ENCODE measurements at places on chromosomes 5 and 9.

DNA sequence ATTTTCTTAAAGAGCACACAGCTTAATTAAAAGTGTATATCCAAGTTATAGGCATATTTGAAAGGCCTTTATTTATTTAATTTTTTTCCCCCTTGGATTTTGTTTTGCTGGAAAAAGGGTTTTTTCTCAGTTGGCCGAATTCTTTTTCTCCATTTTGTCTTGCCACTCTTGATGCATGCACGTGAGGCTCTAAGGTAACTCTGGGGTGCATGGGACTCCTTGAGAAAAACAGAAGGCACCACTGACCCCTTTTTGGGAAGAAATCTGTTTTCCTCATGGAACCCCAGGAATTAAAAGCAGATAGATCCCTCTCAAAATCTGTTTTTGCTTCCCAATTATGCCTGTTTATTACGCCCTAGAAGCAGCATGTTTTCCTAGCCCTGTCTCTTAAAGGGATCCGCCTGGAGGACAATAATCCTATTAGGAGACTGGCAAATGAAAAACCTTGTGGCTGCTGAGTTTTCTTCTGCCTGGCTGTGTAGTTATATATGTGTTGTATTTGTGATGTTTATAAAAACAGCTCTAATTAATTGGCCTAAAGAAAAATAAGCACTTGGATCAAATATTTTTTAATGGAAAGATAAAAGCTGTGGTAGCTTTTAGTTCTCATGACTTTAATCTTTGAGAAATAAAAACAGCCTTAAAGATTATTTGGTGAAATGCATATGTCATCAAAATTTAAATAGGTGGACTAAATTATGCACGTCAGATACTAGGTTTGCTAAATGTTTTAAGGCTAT is 435.1 kb upstream of the CDH9 start:
- no peak for DNase-seq

DNA sequence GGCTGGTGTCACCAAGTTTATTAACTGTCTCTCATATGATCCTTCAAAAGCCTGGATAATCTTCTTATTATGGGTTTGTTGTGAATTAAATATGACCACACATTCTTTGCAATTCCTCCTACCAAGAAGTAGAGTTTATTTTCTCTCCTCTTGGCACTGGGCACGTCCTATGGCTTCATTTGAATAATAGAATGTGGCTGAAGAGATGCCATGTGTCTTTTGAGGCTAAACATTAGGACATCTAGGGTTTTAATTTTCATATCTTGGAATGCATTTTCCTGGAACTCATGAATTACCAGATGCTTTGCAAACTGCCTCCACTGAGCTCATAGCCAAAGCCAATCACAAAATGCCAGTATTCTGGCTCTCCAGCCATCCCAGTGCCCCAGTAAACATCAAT is 19.9 kb upstream of the SCGB3A2 start:
- no peak for DNase-seq

DNA sequence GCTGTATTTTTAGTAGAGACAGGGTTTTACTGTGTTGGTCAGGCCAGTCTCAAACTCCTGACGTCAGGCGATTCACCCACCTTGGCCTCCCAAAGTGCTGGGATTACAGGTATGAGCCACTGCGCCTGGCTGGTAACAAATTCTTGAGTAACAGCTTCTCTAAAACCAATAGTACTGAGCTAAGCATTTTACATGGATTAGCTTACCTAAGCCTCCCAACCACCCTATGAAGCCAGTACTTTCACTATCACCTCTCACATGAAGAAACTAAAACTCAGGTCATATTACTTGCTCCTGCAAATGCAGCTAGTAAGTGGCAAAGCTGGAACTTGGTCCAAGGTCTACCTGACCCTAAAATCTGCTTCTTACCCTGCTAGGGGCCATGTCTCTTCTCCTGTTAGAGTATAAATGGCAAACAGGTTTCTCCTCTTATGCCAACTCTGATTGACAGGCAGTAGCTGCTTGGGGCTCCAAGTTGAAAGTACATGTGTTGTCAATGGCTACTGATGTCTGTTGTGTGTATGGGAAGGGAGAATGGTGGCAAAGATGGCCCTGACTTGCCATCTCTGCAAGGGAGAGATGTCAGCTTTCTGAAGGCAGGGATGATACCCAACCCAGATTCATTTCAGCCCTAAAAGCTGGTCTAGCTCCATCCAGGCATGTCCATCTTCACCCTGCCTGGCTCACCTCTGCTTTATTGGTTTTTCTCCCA is 4.0 kb downstream of the PHF19 start:
- no peak for DNase-seq

DNA sequence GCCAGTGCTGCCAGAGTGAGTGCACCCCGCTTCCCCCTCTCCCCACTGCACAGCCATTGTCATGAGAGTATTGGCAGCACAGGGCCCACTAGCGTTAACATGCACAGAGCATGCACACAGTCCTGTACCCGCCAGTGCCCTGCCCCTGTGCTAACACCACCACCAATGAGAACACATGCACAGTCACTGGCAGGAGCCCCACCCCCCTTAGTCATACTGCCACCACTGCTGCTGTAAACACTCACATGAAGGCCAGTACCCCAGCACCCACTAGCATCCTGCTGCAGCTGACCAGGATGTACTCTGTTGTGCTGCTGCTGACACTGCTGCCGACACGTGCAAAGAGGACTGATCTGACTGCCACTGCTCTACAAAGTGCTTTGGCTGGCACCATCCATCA is 19.5 kb upstream of the RANBP6 start:
- DNase-seq, result no peak

DNA sequence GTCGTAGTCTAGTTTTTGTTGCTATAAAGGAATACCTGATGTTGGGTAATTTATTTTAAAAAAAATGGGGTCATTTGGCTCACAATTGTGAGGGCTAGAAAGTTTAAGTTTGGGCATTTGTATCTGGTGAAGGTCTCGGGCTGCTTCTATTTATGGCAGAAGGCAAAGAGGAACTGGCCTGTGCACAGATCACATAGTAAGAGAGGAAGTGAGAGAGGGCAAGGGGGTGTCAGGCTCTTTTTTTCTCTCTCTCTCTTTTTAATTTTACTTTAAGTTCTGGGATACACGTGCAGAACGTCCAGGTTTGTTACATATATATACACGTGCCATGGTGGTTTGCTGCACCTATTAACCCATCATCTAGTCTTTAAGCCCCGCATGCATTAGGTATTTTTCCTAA is 453.3 kb downstream of the DIRAS2 start:
- peak; percentile 48 for DNase-seq

- no peak for DNase-seq
Measured at GRCh38 chr9:120918931-120919842, 7.4 kb downstream of the TRAF1 start.

DNA sequence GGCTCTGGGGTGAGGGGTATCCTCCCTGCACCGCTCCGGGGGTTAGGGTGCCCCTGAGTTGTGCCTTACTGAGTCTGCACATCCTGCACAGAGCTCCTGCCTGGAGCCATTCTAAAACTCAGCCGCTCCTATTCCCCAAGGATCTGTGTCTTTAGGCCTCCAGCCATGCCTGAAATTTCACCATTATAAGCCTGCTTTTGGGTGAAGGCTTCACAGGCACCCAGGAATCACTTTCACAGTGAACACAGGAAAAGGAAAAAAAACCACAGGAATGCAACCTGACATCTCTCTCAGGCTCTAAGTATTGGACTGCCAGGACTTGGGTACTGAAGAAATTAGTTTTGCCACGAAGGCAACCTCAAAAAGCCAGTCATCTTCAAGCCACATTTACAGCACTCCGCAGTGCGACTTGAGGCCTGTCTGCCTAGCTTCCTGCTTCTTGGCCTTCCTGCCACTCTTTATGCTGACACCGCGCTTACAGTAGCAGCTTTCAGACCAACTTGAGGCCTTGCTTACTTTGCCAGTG is 30.9 kb downstream of the GALNT10 start:
- no peak for DNase-seq

- no peak for DNase-seq
Measured at GRCh38 chr9:119418721-119419120, 49.5 kb upstream of the BRINP1 start.

DNA sequence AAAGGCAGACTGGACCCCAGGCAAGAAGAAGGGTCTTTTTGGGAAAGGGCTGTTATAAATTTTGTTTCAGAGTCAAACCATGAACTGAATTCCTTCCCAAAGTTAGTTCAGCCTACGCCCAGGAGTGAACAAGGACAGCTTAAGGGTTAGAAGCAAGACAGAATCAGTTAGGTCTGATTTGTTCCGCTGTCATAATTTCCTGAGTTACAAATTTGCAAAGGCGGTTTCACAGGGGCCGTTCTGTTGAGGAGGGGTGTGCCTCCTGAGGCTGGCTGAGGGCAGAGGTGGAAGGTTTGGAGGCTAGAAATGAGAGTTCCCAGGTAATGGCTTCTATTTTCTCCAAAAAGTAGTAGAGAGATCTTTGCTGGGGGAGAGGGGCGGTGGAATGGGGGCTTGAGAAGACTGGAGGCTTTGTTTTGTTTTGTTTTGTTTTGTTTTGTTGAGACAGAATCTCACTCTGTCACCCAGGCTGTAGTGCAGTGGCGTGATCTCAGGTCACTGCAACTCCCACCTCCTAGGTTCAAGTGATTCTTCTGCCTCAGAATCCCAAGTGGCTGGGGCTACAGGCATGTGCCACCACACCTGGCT is 4.1 kb upstream of the CERCAM start:
- DNase-seq, result no peak

GRCh38 chr5:150106674-150107426 is 20.5 kb upstream of the CSF1R start:
- no peak for DNase-seq

DNA sequence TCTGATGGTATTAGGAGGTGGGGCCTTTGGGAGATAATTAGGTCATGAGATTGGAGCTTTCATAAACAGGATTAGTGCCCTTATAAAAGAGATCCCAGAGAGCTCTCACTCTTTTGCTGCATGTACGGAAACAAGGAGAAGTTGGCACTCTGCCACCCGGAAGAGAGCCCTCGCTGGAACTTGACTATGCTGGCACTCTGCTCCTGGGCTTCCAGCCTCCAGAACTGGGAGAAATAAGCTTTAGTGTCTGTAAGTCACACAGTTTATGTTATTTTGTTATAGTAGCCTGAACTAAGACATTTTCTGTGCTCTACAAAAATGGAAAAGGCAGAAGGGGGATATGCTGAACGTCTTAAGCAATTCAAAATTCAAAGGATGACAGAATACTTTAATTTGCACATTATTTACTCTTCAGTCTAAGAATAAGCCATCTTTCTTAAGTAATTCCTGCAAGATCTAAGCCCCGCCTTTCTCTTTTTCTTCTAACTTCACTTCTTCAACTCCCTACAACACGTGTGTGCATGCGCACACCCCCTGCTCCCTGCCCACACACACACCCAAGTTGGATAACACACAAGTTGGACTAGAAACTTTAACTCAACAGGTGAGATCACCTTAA is 17.3 kb downstream of the NFIB start:
- DNase-seq, result no peak

- no peak for DNase-seq
Measured at GRCh38 chr5:104942735-104943134, 1380.1 kb upstream of the NUDT12 start.

DNA sequence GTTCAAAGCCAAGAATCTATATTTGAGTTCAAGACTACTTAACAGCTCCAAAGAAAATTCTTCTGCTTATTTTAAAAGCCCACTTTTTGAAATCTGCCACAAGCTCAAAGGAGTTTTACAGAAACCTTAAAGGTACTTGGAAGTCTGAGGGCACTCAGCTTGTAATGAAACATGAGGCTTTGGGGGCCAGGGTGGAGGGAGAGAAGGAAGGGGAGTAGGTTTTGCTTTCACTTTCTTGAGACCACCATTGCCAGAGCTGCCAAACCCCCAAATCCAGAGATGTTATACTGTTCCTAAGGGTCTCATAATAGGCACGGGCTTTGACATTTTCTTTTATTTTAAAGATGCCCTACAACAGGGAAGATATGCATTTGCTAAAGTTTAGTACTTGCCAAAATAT is 42.6 kb upstream of the TNFAIP8 start:
- no peak for DNase-seq

- no peak for DNase-seq
Measured at GRCh38 chr5:18968966-18969365, 1019.0 kb downstream of the CDH18 start.

- DNase-seq, result no peak
Measured at GRCh38 chr9:76655971-76656370, 108.3 kb upstream of the PCA3 start.

- DNase-seq, result no peak
Measured at GRCh38 chr9:107471552-107471951, 18.0 kb downstream of the KLF4 start.

- no peak for DNase-seq
Measured at GRCh38 chr5:110269478-110270142, 456.9 kb downstream of the TMEM232 start.

- no peak for DNase-seq
Measured at GRCh38 chr5:55344392-55344992, 36.7 kb downstream of the MTREX start.

GRCh38 chr5:8561854-8562253 is 692.9 kb downstream of the MTRR start:
- DNase-seq, result no peak

- DNase-seq, result no peak
Measured at GRCh38 chr5:89276566-89277305, 393.8 kb upstream of the MEF2C start.

- no peak for DNase-seq
Measured at GRCh38 chr5:160493806-160494338, 72.2 kb downstream of the PTTG1 start.

DNA sequence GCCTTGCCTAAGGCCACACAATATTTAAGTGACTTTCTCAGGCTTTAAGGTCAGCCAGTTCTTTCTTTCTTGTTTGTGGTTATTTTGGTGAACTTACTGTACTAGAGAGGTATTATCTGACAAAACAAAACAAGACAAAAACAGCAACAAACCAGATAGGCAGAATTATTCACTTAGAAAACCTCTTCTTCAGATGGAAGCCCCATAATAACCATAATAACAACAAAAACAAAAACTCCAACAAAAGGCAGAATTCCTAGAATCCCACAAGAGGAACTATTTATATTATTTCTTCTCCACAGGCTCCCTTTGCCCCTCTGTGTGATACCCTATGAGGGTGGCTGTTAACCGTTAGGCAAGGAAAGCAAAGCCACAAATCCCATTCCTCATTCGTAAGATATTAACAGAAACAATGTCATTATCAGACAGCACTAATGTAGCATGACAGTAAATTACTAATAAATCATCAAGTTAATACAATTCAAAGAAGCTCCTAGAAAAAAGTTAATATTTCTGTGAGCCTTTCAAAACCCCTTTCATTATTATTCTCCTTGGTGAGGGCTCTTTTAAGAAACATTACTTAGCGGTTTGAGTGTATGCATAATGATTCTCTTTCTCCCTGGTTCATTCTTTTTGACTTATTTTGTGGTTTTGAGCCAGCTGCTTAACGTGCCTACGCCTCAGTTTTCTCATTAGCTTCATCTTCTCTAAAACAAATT is 274.9 kb downstream of the EFNA5 start:
- DNase-seq, result no peak

- DNase-seq, result no peak
Measured at GRCh38 chr5:119398727-119399466, 43.1 kb downstream of the TNFAIP8 start.

- DNase-seq, result no peak
Measured at GRCh38 chr9:128120061-128120740, 7.3 kb downstream of the PTGES2 start.
